ENCODE measurements at places on chromosomes 6 and 20.

GRCh38 chr6:107591346-107591745 lies 101.4 kb downstream of the SOBP start:
- DNase-seq, result no peak

- no peak for DNase-seq
Observed at GRCh38 chr6:105326216-105326615, 76.7 kb downstream of the PREP start.

- no peak for DNase-seq
Observed at GRCh38 chr6:7234547-7234946, 78.5 kb downstream of the SSR1 start.

DNA sequence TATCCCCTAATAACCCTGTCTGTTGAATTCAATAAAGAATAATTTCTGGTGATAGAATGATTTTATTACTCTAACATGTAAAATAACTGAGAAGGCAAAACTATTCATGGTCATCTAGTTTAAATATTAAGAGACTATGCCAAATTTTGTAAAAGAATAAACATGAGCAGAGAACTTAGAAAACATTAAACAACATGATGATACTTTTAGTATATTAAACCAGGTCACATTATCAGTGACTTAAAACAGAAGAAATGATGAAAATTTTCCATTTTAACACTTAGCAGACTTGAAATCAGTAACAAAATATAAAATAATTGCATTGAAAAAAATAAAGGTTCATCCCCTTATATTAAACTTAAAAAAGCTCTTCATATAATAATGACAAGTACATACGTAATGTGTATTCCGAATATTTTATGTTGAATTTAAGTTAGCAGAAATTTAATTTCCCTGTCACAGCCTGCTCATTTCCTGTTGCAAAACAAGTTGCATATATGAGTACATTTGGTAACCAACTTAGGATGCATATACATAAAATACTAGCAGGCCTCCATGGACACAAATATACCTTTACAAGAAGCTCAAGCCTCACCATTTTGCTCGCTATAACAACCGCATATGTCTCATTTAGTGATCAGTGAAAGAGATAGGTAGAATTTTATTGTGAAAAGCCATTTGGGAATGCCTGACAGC lies 40.6 kb downstream of the DTNBP1 start:
- DNase-seq, result no peak

GRCh38 chr20:63017076-63017825 lies 10.5 kb upstream of the BHLHE23 start:
- DNase-seq, result no peak

- DNase-seq, result no peak
Observed at GRCh38 chr6:26152226-26153101, 65.2 kb downstream of the HFE start.

- no peak for DNase-seq
Observed at GRCh38 chr20:5848711-5849505, 98.7 kb downstream of the SHLD1 start.

- no peak for DNase-seq
Observed at GRCh38 chr6:9412951-9413559, 977.7 kb upstream of the SLC35B3 start.

DNA sequence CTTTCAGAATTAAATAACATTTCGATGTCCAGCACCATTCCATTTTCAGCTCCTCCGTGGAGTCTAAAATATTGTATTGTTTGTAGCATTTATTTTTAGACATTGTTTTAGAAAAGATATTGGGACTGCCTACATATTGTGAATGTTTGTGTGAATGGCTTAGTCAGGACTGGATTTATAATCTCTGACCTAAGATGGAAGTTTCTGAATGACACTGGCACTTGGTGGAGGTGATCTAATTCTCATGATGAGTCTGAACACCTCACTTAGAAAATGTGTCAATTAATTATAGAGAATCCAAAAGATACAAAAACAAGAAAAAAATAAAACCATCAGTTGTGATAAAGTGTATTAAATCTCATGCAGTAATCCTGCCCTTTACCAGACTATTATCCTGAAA lies 60.8 kb upstream of the HBS1L start:
- no peak for DNase-seq

DNA sequence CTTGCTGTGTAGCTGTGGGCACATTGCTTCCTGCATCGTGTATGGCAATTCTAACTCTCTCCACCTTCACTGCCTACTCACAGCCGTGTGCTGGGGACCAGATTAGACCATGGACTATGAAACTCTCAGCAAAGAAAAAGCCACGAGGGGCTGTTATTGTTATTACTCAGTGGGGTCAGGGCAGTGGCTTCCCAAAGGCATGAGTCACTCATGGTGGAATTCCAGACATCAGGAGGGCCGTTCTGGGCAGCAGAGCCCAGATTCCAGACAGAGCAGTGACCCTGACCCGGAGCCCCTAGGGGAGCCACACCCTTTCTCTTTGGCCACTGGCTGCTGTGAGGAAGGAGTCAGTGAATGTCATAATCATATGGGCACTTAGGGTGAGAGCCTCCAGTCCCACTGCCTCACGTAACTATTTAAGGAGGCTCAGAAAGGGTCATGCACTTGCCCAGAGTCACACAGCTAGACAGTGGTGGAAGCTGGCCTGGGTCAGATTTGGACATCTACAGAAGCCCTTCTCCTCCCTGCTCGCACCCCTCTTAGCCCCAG lies 22.2 kb upstream of the CCN5 start:
- no peak for DNase-seq

- DNase-seq, result no peak
Observed at GRCh38 chr6:15246217-15246665, 372 bp downstream of the JARID2 start.

- no peak for DNase-seq
Observed at GRCh38 chr6:156420172-156420993, 356.8 kb upstream of the ARID1B start.

DNA sequence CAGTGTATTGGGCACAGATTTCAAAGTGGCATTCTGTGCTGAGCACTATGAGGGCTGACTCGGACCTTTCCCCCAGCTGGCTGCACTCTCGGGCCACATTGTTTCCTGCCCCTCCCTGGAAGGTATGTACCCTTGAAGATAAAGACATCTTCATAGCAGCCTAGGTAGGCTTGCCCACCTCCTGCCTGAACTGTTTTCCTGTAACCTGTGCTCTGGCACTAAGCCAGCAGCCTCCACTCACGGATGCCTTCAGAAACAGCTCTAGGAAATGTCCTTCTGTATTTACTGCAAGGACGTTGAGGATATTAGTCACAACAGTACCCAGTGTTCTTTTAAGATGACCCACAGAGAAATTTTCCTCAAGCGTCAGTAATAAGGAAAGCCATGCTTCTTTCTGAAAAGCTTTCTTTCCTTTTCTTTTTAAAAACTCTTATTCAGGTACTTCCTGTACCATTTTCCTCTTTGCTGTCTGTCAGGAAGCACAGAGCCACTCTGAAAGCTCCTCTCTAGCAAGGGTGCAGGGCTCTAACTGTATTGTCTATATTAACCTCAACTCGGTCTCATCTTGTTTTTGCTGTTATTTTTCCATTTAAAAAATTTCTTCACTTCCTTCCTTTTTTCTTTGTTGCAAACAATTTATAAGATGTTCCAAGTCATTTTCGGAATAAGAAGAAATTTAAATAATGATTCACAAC lies 43.5 kb downstream of the TTI1 start:
- no peak for DNase-seq

DNA sequence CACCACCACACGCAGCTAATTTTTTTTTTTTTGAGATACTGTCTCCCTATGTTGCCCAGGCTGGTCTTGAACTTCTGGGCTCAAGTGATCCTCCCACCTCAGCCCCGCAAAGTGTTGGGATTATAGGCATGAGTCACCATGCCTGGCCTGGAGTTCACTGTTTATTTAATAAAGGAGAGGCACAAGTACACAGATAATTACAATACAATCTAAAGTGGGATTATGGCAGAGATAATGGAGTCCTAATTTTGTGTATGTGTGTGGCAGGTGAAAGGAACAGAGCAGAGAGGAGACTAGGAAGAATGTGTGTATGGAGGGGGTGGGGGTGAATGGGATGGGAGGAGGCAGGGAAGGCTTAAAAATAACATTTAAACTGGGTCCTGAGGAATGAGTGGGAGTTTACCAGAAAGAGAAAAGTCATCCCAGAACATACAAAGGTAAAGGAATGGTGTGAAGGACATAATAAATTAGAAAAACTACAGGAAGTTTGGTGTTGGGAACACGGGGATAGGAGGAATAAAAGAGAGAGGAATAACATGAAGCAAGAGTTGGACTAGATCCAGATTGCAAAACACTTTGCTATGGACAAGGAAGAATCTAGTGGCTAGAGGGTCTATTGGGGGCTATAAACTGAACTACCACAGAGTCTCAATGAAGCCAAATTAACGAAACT lies 4.4 kb downstream of the NCOA5 start:
- no peak for DNase-seq

All from right renal cortex interstitium (tissue), 3 donors.